ENCODE measurements at places on chromosomes 7 and 10.

DNA sequence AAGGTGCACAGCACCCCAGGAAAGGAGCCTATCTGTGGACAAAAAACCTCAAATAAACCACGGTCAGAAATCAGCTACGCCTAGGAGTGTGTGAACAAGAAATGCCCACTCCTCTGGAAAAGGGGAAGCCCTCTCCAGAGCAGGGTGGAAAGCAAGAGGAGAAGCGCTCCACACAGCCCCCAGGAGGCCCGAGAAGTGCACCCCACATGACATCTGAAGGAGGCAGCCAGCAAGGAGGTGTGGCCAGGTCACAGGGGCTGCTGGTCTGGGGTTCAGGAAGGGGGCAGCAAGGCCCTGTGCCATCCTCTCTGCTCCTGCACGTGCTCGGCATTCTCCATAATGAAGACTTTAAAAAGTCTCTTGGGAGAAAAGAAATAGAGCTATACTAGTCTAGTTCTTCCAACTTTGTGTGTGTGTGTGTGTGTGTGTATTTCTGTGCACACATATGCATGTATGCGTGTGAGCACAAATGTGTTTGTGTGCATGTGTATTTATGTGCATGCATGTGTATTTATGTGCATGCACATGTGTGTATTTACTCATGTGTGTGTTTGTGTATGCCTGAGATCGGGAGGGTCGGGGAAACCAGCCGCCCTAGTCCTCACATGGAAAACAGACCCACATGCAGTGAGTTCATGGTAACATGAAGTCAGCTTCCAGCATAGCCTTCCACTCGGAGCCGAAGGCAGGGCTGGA, 76.5 kb downstream of the TNS3 start:
- DNase-seq: no peak

- no peak for DNase-seq
These were observed 37.5 kb downstream of the ARHGAP22 start for GRCh38 chr10:48567346-48567745.

DNA sequence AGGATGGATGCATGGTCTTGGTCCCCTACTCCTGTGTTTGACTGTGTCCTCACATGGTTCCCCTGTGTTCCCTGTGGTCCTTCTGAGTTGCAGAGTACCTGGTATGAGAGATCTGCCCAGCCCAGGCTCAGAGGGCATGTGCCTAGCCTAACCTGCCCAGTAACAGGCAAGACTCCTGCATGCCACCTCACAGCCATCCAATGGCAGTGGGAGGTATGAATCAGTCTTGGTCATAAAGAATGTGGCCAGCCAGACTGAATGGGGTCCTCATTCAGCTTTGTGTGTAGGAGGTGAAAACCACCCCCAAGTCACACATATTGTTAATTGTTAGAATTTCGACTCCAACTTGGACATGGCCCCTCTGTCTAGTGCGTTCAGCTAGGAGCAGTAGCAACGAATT, 17.2 kb upstream of the GPR158 start:
- peak; percentile 19 for DNase-seq

DNA sequence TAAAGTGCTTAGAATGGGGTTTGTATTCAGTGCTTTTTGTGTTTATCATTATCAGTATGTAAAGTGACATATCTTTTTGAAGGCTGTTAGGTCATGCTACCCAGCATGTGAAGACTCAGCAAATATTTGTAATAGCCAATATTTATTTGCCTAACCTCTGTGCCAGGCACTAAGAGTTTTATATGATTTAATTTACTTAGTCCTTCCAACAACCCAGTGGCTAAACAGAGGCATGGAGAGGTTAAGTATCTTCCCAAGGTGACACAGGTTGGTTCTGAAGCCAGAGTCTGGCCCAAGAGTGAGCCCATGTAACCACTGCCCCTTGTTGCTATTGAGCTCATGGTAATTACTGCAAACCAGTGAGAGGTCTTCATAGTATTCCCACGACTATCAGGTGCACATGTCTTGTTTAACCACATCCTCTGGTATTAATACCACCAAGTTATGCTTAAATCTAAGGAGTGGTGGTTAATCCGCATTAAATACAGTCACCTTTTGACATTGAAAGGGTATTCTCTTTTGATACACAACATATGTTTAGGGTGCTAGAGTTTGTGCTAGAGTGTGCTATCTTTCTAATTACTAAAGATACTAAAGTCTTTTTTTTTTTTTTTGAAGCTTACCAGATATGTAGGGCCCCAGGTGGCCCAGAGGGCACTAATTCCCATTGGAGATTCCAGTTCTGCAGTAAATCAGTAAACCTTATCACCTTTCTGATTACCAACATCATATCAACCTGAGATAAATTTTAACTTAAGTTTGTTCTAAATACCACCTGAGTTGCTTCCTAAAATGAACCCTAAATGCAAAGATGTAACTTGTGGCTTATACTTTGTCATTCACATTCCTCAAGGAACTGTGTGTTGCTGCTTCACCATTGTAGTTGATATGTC, 2.9 kb downstream of the ADD3 start:
- DNase-seq: no peak

- DNase-seq: no peak
These were observed at the start of gene TEX47 for GRCh38 chr7:88795553-88795952. TSS of gene TEX47 (minus strand) at chr7:88795737. CDS start at chr7:88794942, 795 bp downstream.

DNA sequence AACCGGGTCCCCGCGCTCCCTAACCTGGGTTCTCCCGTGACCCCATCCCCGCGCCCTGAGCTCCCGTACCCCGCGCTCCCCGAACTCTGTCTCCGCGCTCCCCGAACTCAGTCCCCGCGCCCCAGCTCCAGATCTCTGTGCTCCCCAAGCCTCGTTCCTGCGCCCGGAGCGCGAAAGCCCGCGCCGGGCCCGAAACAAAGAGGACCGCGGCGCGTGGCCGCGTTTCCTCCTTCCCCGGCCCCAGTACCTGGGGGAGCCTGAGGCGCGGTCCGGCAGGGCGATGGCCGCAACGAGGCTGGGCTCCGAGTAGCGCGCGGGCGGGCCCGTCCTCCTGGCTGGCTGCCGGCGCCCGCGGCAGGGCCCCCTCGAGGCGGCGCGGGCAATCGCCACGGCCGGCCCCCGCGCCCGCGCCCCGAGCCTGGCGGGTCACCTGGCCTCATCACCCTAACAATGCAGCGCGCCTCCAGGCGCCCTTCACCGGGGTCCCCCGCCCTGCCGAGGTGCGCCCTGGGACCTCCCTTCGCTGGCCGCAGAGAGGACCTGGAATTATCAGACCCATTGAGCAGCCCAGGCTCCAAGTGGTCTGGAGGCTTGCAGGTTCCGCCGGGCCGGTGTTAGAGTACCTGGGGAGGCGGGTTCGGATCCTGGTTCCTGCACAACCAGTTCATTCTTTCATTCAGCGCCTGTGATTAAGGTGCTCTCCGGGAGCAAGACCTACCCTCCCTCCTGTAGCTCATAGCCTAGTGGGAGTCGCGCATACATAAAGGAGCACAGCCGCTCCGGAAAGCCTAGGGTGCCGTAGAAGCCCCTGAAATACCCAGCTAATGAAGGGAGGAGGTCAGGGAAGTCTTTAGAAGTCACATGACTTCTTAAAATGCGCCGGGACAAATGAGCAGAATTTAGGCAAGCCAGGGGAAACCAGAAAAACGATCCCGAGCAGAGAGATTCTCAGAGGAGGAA, at the start of gene TNS3:
TSS of gene TNS3 (minus strand) at position 308 of the 960 bp plus-strand sequence. CDS start 142,475 bp downstream, outside the sequence.
- peak; percentile 73 for DNase-seq

DNA sequence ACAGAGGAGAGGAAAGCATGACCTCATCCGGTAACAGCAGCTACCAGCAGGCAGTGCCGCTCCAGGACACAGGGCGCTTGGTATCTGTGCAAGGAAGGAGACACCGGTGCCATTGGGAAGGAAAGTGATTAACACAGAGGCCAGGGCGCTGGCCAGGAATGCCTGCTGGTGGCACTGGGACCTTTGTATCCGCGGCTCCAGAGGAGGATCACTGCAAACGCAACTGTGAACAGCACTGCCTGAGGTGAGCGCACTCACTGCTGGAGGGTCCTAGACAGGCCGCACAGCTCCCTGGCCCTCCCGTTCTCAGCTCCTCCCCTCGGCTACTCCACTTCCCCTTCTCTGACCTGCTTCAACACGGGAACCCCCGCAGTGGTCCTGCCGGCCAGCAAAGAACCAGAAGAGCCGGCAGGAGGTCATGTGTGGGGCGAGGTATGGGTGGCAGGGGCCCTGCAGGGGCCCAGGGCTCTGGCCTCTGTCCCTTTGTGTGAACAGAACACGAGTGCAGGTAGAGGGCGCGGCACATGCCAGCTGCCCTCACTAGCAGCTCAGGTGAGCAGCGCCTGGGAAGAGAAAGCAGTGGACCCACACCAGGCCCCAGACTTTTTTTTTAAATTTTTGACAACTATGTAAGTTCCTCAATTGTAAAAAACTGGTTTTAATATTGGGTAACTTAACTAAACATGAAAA, 107.6 kb downstream of the VIPR2 start:
- no peak for DNase-seq

DNA sequence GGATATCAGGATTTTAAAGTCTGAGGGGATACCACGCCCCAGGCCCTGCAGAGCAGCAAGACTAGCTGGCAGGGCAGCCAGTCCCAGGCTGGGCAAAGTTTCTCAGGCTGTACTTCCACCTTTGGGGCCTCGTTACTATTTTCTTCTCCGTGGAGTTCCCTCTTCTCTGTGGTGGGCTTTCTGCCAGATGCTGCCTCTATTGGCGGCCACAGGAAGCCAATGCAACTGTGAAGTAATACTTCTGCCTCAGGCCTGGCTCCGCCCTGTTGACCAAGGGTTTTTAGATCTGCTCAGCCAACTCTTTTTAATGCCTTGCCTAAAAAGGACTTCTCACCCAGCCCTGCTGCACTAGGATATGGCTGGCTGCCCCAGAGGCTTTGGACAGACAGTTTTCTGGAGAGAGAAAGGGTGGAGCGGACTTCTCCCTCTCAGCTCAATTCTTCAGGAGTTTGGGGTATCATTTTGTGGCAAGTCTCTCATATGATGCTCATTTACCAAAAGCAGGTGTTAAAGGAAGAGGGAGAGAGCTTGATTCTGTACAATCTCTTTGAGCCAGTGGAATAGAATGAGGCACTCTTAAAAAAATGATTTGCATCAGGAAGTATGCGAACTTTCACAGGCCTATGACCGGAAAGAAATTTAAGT, 67.4 kb downstream of the HHEX start:
- DNase-seq: peak; percentile 54

DNA sequence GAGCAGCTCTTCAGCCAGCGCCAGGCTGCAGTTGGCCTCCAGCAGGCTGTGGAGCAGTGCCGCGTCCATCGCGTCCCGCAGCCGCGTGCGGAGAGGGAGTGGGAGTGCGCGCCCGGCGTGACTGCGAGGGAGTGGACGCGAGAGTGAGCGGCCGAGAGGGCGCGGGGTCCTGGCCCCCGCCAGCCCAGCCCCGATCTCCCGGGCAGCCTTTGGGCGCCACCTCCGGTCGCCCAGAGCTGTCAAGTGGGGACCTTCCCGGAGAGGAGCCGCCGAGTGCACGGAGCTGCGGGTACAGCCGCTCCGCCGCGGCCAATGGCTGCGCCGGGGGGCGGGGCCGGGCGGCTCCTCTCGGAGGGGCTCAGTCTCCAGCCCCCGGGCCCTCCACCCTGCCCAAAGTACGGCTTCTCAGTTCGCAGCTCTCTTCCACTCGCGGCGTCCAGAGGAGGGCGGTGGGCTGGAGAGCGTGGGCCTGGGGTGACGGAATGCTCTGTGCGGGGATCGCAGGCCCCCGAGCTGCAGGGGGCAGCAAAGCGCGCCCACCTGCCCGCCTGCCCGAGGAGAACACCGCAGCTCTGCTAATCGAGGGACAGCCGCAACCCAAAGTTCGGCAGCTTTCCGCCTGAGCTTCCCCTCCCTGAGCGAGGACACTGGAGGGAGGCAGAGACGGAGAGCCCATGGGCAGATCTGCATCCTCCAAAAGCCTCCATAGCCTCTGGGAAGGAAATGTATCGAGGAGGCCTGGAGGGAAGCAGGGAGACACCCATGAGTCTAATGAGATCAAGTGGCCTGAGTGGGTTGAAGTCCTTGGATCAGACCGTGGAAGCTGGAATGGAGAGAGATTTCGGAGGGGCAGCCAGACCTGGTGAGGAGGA, at the start of gene CRHR2:
TSS of gene CRHR2 (minus strand) at position 245 of the 872 bp plus-strand sequence. CDS start at position 69, 176 bp downstream.
- no peak for DNase-seq

DNA sequence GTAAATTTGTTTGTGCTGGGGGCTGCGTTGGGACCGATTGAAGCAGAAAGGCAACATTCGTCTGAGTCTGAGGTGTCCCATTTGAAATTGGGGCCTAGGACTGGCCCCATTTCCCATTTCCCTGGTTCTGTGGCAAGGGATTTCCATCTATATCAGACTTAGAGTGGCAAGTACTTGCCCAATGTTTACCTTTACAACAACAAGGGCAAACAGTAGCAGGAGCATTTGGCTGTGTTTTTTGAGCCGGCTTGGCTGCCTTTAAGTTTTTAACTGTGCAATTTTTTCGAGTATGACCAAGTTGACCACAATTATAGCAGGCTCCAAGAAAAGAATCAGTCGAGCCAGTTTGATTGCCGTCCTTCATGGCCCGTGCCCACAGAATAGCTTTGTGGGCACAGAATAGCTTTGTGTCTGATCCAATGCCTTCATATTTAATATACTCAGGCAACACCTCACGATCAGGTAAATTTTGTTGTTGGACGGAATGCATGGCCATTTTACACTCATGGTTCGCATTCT, 4.7 kb upstream of the CYP17A1 start:
- DNase-seq: no peak

GRCh38 chr7:77308792-77309191, 107.4 kb downstream of the GSAP start:
- no peak for DNase-seq

GRCh38 chr7:32153006-32153405, 82.8 kb upstream of the PDE1C start:
- DNase-seq: no peak

GRCh38 chr7:24110056-24110455, 173.9 kb upstream of the NPY start:
- no peak for DNase-seq

DNA sequence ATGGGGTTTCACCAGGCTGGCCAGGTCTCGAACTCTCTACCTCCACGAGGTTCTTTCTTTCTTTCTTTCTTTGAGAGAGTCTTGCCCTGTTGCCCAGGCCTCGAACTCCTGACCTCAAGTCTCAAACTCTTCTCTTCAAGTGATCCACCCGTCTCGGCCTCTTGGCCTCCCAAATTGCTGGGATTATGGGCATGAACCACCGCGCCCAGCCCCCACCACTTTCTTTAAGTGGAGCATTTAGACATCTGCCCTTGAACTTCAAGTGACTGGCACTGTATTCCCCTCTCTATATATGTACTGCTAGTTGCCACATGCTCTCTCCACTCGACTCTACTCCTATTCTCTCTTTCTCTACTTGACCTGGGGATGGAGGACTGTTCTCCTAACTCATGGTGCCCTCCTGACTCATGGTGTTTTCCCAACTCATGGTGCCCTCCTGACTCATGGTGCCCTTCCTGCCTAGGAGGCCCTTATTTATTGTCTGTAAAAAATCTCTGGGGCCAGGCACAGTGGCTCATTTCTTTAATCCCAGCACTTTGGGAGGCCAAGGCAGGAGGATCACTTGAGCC, 19.3 kb upstream of the ACHE start:
- DNase-seq: no peak

GRCh38 chr10:122454071-122454470, 382 bp upstream of the ARMS2 start:
- DNase-seq: no peak

DNA sequence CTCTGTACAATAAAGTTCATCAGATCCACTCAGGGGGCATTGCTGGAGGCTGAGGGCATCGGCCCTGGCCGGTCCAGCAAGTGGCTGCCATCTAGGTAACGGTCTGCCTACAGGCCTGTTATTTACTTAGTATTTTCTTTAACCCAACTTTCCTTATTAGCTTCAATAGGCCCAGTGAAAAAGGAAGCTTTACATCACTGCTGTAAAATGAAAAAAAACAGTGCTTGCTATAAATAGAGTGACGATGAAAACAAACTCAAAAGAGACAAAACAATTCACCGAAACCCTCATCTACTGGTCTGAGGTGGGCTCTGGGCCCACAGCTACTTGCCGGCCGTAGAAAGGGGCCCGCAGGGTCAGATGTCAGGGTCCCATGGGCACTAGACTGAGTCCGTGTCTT, 192.5 kb downstream of the ELFN1 start:
- DNase-seq: no peak
